ENCODE measurements at places on chromosomes 5 and 9.

DNA sequence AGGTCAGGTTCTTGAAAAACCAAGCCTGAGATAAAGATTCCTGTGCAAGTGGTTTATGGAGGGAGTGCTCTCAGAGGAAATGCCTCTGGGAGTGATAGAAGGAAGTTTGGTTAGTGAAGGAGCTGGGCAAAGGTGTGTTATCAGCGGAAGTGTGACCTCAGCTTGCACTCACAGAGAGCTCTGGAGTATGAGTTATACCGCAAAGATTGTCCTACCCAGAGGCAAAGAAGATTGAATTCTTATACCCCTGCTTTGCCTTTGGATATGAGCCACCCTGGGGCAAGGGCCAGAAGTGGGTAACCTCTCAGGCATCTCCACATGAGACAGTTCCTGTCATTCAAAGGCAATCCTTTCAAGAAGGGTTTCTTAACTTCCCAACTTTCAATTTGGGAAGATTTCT is 145.6 kb downstream of the MUSK start:
- no peak for DNase-seq

- no peak for DNase-seq
These were observed 6.9 kb downstream of the SOHLH1 start for GRCh38 chr9:135692410-135692809.

DNA sequence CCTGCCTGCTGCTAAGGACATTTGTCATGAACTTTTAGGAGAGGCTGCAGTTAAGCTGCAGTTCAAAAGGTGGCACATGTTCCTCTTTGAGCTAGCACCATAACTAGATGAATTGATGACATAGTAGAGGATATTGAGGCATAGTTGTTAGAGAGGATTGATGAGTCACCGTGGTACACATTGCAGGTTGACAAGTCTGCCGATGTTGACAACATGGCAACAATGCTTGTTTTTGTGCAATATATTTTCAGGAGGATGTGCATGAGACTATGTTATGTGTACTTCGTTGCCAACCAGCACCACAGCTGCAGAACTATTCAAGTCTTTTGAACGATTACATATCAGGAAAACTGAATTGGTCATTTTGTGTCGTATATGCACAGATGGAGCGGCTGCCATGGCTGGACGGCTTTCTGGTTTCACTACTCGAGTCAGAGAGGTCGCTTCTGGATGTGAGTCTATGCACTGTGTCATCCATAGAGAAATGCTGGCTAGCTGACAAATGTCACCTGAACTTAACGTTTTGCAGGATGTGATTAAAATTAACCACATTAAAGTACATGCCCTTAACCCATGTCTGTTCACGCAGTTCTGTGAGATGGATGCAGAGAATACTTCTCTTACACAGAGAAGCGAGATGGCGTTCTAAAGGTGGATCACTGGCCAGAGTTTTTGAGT is 24.2 kb downstream of the ANP32B start:
- no peak for DNase-seq

GRCh38 chr9:120893611-120894307 is 16.8 kb upstream of the PHF19 start:
- DNase-seq = no peak

- DNase-seq = no peak
These were observed 943 bp downstream of the NOP16 start for GRCh38 chr5:176387384-176387925.

- no peak for DNase-seq
These were observed 181.3 kb upstream of the TUT7 start for GRCh38 chr9:86535406-86535915.
